ENCODE measurements at places on chromosomes 11 and 22.

- no peak for DNase-seq
These were observed 8.8 kb downstream of the DGCR2 start for GRCh38 chr22:19113429-19113828.

GRCh38 chr11:119350302-119350701 is 3.8 kb upstream of the MFRP start:
- DNase-seq: no peak

DNA sequence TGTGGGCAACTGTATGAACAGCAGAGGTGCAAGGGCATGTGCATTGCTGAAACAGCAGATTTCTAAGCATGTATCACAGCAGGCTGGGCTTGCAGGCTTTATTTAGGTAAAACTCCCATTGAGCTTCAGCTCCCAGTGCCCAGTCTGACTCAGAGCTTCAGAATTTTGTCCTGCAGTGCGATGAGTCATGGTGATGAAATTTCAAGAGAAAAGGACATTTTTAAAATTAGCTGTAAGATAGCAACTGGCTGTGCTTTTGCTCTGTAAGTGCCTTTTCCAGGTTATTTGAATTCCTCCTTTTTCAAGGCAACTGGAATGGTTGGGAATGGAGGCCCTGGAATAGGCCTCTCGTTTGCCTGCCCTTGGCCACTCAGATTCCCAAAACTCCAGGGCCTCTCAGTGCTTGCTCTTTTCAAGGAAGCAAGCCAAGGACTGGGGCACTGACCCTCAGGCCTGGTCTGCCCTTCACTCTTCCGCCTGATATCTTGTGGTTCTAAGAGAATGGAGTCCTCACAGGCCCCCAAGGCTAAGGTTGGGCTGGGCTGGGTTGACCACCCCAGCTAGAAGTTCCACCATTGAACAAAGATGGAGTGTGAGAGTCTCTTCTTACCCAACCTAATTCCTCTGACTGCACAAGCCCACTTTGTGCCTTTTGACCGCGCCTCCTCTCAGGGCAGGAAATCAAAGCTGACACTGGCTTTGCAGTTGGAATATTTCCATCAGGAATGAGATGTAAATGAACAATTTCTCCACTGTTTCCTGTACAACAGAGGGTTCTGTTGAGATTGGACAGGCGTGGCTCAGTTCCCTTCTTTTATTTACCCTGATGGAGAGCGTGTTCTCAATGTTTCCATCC is 59.5 kb upstream of the PRSS23 start:
- no peak for DNase-seq

DNA sequence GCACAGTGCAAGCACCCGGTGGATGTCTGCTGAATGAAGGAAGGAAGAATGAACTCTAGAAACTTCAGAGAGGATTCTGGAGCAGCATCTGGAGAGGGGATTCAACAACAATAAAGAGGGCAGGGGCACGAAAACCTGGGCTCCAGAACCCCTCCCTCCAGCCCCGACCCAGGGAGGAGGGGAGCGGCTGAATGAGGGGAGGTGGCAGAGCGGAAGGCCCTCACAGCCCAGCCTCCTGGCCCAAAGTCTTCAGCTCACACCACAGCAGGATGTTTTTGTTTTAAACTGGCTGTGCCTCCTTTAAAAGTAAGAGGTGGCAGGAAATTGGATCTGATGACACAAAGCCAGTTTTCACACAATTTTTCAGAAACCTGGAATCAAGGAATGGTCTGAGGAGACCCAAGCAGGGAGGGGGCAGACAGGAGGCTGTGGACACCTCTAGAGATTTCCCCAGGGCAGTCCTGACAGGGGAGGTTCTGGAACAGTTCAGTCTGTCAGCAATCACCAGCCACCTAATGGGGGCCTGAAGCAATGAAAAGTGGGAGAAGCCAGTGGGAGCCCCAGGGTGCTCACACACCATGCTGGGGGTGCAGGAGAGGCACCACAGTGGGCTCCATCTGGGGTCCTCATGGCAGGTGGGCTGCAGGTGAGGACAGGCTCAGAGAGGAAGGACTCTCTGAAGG is 44.4 kb upstream of the TCF20 start:
- DNase-seq: no peak

- no peak for DNase-seq
These were observed 260.2 kb upstream of the NARS2 start for GRCh38 chr11:78834886-78835285.

GRCh38 chr11:111101881-111102280 is 143.6 kb upstream of the POU2AF2 start:
- DNase-seq: no peak

GRCh38 chr11:7484131-7484530 is 1.2 kb upstream of the OLFML1 start:
- DNase-seq: no peak

- DNase-seq: peak; percentile 34
These were observed 23.2 kb upstream of the MGAT3 start for GRCh38 chr22:39433476-39434242.

GRCh38 chr22:32623943-32624342 is 149.3 kb downstream of the FBXO7 start:
- no peak for DNase-seq

DNA sequence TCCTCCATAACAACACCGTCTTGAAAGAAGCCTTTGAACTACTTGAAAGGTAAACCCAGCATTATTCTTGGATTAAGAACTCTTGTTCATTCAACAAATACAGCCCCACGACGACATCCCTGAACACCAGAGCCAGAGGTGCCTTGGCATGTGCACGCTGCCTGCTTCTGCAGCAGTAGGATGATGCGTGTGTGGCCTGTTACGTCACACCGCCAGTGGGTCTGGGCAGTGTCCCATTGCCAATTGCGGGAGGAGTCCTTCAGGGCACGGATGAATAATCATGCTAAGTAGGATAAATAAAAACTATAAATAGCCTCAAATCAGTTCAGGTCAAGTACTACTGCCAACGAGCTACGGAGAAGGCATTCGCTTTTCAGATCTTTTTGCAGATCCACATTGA is 380.5 kb downstream of the SHANK2 start:
- no peak for DNase-seq

DNA sequence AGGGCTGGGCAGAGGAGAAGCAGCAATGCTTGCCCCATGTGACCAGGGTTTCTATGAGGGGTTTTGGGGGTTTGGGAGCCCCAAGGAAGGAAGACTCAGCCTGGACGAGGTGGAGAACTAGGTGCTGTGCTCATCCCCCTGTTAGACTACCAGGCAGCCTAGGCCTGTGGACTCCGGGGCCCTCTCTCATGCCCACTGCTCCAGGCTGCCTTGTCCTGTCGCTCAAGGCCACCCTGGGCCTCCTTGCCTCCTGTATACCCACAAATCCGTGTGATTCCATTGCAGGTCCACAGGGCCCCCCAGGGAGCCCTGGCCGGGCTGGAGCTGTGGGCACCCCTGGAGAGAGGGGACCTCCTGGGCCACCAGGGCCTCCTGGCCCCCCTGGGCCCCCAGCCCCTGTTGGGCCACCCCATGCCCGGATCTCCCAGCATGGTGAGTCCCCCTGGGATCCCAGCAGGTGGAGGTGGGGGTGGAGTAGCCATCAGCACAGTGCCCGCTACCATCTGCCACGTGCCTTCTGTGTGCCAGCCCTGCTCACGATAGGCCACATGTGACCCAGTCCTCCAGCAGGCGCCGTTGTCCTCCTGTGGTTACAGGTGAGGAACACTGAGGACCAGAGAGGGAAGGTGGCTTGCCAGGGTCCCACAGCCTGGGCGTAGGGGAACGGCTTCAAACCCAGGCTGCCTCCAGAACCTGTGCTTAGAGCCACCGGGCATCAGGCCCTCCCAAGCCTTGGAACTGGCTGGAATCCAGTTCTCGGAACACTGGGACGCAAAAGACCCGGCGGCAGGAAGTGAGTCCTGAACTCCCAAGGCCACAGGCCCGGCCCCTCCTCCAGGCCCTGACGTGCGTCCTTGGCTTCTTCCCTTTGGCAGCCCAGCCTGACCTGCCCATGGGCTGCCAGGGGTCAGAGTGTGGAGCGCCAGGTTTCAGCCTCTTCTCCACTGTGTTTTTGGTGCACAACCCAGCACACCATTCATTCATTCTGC is 26.6 kb downstream of the EMID1 start:
- no peak for DNase-seq

DNA sequence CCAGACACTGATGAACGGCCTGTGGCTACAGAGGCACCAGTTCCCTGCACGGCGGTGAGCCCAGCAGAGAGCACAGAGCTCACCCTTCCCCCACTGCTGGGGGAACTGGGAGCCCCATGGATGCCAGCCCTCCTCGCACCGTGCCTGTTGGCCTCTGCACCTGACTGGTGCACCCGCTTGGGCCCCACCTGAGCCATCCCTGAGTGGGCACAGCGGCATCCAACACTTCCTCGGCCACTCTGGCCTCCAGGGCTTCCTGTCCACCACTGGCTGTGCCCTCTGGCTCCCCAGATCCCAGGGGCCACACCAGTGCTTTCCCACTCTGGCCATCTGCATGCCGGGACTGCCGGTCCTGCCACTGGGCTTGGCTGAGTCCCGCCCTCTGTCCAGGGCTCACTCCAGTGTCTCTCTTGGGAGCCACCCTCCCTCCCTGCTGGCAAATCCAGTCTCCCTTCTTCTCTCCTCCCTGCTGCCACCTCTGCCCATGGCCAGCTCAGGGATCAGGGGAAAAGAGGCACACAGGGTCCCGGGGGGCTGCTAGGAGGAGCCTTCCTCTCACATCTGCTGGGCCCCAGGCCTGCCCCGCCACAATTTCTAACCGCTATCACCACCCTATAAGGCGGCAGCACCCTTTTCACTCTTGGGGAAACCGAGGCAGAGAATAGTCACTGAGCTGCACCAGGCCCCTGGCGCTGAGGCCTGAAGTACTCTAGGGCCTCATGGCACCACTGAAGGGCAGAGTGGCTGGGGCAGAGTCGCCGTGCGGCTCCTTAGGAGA is 33.0 kb downstream of the GNB1L start:
- no peak for DNase-seq

- peak; percentile 50 for DNase-seq
These were observed 1.7 kb downstream of the ZBTB16 start for GRCh38 chr11:114061048-114061680.

- no peak for DNase-seq
These were observed 179.2 kb upstream of the ZBED5 start for GRCh38 chr11:11036848-11037732.

- DNase-seq: peak; percentile 20
These were observed 1.8 kb upstream of the PACS1 start for GRCh38 chr11:66068154-66068821.

DNA sequence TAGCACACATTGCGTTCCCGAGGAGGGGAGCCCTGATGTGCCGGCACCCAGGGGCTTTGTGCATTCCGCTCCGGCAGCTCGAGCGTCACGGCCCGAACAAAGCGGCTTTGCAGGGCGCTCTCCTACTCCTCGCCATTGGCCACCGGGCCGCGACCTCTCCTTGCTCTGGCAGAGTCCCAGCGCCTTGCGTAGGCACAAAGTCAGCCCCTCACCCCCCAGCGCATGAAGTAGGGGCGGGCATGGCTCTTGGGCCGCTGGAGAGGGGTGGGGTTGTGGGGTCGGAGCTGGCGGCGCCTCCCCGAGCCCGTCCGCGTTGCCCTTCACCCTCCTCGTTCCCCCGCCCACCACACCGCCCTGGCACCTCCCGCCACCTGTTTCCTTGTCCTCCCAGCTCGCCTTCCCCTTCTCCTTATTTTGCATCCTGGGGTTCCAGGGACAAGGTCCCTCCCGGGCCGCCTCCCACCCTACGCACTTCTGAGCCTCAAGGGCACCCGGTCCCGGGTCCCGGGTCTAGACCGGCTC is 753 bp upstream of the PPARA start:
- DNase-seq: no peak

DNA sequence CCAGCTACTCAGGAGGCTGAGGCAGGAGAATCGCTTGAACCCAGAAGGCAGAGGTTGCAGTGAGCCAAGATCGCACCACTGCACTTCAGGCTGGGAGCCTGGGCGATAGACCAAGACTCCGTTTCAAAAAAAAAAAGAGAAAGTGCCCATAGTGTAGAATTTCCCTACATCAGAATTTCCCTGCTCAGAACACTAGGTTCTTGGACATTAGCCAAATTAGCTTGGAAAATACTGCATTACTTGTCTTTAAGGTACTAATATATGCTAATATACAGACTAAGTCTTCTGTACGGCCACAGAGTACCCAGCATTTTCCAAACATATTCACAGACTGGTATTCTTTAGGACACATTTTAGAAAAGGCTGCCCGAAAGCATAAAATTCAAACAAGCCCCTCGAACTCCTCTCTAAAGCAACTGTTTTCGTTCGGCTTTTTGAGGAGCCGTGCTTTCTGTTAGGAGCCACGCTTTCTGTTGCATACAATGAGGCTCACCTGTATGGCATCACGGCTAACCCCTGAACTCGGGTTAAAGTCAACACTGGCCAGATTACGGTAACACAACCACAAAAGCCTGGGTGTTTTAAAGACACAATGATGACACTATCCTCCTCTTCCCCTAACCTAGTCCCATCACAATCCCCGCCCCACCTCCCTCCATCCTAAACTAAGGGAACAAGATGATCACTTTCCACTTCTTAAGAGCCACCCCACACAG is 18.4 kb downstream of the TNKS1BP1 start:
- no peak for DNase-seq

- no peak for DNase-seq
These were observed 62.7 kb upstream of the BARX2 start for GRCh38 chr11:129312730-129313503.

GRCh38 chr11:95088946-95089619 is 563 bp upstream of the ENDOD1 start:
- no peak for DNase-seq

- no peak for DNase-seq
These were observed 480 bp upstream of the MTMR2 start for GRCh38 chr11:95924414-95924760.

- DNase-seq: no peak
These were observed 80.2 kb upstream of the NAV2 start for GRCh38 chr11:19632499-19632834.

GRCh38 chr22:45211435-45211834 is 29.3 kb downstream of the KIAA0930 start:
- no peak for DNase-seq

- no peak for DNase-seq
These were observed 9.9 kb upstream of the OR8D2 start for GRCh38 chr11:124329787-124330478.

DNA sequence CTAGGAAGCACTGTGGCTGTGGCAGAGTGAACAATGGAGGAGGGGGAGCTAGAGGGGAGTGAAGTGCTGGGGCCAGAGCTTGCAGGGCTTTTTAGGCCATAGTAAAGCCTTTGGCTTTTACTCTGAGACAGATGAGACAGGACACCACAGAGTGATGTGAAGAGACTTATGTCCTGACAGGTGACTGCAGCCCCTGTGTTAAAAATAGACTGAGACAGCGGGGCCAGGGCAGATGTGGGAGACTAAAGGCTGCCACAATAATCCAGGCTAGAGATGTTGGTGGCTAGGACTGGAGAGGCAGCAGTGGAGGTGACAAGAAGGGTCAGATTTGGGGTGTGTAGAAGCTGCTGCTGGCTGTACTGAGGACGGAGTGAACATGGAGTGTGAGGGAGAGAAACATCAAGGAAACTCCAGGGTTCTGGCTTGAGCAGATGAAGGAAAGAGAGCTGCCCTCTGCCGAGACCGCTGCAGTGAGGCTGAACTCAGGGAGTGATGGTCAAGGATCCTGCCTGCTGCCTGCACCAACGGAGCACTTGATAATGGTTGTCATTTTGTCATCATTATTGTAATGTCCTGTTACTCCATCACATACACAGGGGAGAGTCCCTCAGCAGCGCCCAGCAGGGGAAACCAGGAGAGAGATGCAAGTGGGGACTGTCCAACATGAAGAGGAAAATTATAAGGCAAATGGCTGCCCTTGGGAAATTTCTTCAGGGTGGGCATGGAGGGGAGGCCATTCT is 27.4 kb downstream of the SLC43A1 start:
- no peak for DNase-seq

All from amygdala (tissue), 56 donors.